Pulmonary artery endothelial cell (primary cell): ENCODE measurements at places on chromosomes 13 and 19. TPM values are rescaled to one million over a fixed set of nuclear protein-coding genes. Genes with fewer than 3 reads are reported as not detected.

ZFP82 gene
- total RNA-seq, result 3.6 and 5.0 TPM in 2 replicates

KASH5 gene
- not detected in 2 replicates for total RNA-seq

ZNF763 gene
- total RNA-seq, result 0.40 and 1.9 TPM in 2 replicates

TEKTIP1 gene
- total RNA-seq, result not detected in 2 replicates

CELF5 gene
- not detected in 2 replicates for total RNA-seq

SHISA2 gene
- 4.3 and 15.1 TPM in 2 replicates for total RNA-seq

ZNF548 gene
- total RNA-seq, result 14.2 and 16.6 TPM in 2 replicates

KIR3DL2 gene
- total RNA-seq, result not detected in 2 replicates

CLEC17A gene
- not detected in 2 replicates for total RNA-seq

HCST gene
- not detected in 2 replicates for total RNA-seq

NUCB1 gene
- total RNA-seq, result 122 and 125 TPM in 2 replicates

TMEM38A gene
- total RNA-seq, result 3.0 and 4.7 TPM in 2 replicates

LSM14A gene
- 144 and 147 TPM in 2 replicates for total RNA-seq

THSD8 gene
- 0.13 TPM in 1 of 2 replicates, not detected in the other for total RNA-seq
